ENCODE measurements at places on chromosomes 2 and 18.

GRCh38 chr2:18440141-18440661 is 120.3 kb downstream of the RDH14 start:
- DNase-seq, result no peak

DNA sequence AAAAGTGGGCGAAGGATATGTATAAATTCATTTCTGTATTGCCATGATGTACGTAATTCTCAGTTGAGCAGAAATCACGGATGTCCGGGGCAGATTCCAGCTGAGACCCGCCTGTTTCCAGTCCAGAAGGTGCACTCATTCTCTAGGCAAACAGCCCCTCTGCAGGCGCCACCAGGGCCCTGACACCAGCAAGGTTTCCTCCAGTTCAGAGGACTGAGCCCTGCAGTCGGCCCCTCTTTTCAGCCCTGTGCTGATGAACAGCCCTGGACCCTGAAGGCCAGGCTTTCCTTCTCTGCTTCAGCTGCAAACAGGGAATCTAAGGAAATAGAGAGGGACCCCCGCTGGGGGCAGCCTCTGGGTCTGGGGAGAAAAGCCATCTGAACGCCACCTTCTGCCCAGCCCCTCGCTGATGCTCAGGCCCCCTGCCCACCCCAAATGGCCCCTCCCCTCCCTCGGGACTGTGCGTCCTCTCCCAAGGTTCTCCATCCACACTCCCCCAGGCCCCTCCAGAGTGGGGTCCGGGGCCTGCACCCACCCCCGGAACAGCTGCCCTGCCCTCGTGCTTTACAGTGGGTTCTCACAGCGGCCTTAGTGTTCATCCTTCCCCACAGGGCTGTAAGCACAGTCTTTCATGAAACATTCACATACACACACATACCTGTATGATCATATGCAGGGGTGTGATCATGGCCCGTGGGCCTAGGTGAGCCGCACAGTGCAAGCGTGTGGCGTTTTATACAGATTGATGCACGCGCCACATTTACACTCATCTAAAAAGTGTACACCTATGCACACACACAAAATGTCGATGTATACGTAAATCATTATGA is 12.1 kb downstream of the COPS9 start:
- DNase-seq, result no peak

DNA sequence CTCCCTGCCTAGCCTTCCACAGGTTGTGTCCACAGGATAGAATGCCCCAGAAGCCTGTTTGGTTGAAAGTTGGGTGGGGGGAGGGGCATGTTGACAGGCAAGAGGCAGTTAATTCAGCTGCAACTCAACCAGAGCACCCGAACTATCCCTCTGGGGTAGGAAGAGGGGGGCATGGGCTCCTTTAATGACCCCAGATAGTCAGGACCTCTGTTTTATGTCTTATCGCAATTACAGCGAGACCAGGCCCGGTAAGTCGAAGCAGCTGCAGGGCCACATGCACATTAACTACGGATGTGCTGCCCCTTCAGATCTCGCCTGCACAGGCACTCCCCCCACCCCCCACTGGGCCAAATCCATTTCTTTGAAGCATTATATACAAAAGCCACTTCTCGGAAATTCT is 363.8 kb upstream of the HNRNPA3 start:
- no peak for DNase-seq

- DNase-seq, result no peak
Measured at GRCh38 chr18:27899893-27900292, 277.0 kb downstream of the CDH2 start.

GRCh38 chr2:46525522-46526155 is 46.3 kb downstream of the TMEM247 start:
- no peak for DNase-seq

- DNase-seq, result no peak
Measured at GRCh38 chr2:218569661-218570500, 1.2 kb downstream of the CNOT9 start.

DNA sequence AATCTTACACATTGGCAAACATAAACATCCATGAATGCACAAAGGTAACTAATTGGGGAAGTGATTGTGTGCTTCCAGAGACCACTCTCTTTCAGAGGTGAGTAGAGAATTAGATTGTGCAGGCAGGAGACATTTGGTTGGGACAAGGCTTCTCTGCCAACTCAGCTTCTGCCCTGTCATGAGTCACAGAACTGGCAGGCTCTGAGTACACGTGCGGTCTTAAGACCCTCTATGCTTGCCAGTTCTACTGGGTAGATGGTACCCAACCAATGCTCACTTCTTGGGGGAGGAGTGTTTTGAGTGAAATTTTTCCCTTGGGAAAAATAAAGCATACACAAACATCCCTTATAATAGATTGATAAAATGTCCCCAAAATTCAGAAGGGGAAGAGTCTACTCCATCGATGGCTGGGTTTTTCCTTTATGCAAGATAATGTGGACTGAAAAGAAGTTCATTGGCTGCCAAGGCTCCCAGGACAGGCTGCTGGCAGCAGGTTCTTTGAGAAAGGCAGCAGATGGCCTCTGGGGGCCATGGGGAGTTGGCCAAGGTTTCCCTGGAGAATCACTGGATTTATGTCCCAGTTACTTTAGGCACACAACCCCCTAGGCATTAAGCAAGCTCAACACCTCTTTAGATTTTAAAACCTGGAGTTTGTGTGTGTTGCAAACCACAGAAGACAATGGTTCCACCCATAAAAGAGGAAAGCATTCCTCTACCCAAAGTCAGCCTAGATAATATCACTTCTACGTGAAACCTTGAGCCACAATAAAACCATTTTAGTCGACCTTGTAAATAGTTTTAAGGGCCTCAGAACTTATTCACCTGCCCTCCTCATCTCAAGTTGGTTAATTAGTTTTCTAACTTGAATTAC is 417.0 kb downstream of the TXNL1 start:
- no peak for DNase-seq

GRCh38 chr2:118529908-118530599 is 317.4 kb downstream of the EN1 start:
- DNase-seq, result no peak

DNA sequence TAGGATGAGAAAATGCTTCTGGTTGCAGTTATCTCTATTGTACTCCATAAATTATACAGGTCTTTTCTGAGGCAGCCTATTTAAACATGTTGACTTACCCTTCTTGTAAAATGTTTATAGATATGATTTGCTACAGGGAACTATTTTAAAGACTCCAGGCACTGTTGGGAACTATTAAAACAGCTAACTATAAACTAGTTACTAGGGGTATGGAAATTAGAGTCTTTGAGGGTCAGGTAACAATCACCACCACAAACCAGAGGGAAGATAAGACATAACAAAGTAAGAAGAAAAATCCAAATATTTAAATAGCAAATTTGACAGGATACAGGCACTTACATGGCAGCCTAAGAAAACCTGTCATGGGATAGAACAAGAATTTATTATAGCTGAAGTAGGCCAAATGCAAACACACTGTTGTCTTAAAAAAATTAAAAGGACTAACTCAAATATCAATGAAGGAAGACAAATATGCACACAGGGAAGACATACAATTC is 251.0 kb upstream of the CWC22 start:
- DNase-seq, result no peak

DNA sequence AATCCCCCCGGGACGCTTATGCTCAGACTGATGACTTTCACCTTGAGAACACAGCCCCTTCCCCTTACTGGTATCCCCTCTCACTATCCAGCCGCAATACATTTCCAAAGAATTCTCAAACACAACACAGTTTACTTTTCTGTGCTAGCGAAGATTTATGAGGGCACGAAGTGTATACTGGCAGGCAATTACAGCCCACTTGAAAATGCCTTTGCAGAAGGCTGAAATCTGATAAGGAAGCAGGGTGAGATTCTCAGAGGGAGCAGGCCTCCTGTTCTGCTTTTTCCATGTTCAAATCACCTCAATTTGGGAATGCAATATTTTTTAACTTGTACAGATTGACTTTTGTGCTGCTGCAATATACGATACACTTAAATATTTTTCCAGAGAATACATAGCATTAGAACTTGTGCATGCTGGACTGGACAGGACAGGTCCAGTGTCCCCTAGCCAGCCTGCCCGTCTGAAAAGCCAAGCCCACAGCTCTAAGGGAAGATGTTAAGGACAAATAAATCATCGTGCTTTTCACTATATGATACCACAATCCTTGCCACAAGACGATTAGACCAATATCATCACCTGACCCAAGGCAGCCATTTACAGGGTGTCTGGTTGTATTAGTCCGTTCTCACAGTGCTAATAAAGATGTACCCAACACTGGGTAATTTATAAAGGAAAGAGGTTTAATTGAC is 262.1 kb downstream of the EPHA4 start:
- DNase-seq, result no peak

GRCh38 chr18:59744271-59744721 is 47.1 kb upstream of the CCBE1 start:
- no peak for DNase-seq

DNA sequence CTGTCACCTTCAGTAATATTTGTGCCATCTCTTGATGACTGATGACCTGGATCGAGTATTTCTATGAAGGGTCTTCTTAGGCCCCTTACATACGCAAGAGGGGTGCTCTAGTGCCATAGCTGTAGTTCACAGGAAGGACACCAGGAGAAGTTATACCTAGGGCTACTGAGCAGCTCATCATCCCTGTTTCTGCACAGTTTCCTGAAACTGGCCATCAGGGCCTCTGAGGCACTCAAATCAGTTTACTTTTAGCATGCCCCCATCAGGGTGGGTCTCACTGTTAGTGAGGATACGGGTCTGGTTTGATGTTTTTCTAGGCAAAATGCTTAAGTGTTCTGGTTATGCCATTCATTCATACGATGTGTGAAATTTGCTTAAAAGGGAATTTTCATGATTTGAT is 20.0 kb upstream of the FBLN7 start:
- no peak for DNase-seq

GRCh38 chr2:227576110-227576509 is 22.6 kb upstream of the SCYGR2 start:
- no peak for DNase-seq

DNA sequence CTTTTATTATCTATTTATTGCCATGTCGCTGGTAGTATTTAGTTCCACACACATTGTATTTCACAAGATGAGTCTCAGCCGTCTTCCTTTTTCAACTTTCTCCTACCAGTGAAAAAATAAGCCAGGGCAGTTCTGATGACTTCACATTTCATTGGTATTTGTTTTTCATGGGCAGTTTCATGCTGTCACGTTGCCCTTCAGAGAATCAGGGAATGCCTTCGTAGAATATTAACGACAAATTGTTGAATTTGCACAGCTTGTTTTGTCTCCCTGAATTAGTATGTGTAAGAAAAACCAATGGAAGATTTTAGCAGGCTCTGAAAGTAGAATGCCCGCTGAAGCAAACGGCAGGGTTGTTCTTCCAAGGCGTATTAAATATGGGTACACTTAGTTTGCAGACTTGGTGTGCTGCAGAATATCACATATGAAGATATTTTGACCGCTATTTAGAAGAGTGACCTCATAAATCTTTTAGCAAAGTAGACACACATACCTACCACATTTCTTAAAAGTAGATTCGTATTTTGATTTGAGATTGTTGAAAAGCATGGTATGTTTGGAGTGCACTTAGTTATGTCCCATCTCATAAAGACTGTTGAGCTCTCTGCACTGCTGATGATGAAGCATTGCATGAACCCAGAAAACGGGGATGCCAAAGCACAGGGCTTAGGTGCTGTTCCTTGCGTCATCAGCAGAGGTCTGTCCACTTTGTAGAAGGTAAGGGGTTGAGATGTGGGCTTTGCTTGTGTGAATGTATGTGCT is 2.9 kb downstream of the NEDD4L start:
- peak; percentile 13 for DNase-seq

DNA sequence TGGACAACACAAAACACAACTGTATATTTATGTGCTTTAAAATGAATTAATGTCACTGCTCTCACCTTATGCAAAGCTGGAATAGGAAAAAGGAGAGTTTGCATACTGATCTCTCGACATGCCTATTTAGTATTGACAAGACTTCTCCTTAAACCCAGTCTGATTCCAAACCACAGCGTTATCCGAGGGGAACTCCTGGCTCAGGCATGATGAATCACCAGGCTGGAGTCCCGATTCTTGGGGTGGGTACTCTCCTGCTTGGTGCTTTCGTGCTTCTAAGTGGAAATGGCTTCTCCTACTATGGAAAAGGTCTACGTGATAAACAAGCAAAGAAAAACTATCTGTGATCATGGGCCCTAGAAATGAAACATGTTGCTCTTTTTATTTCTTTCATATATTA is 88.9 kb upstream of the SLC35G4 start:
- no peak for DNase-seq

DNA sequence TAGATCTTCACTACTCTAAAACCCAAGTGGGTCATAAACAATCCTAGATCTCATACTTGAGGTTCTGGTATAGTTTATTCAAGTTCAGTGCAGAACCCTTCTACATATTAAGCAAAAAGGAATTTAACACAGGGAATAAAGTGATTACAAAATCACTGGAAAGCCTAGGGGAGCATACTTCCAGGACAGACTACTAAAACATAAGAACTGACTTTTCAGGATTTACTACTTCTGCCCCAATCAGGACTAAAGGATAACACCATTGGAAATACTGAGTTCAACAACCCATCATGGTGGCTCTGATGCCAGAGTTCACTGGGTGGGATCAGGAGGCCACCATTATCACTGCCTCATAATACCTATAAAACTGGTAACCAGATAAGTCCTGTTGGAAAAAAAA is 123.6 kb downstream of the DNAH7 start:
- no peak for DNase-seq

DNA sequence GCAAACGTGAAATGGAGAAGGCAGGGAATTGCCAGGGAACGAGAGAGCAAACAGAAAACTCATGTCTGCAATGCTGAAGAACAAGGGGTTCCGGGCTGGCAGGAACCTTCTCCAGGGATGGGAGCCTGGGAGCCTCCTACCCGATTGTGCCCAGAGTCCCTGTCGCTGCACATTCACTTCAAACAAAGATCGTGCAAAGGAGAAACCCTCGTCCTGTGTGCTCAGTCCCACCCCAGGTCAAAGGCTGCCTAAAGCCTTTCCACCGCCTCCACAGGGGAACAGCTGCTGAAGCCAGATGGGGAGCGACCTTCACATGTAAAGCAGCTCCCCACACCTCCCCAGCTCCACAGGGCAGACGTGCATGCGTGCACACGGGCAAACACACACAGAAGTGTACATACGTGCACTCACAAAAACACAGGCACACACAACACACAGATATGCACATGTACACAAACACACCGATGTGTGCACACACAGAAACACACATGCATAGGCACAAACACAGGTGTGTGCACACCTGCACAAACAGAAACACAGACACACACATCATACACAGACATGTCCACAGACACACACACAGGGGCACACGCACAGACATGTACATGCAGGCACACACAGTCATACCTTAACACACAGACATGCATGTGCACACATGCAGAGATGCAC is 460.1 kb upstream of the SALL3 start:
- no peak for DNase-seq

DNA sequence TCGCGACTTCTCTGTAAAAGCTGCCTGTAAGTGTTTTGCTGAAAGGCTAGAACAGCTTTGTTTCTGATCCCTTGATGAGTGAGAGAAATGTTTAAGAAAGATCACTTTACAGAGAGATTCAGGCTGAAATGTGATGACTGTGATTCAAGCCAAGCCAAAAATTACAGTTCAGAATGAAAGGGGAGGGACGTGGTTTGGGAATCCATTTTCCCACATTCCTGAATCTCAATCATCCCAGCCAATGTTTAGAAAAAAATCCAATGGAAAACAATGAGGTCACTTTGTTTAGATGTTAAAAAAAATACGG is 416.7 kb downstream of the ARHGAP15 start:
- no peak for DNase-seq

- no peak for DNase-seq
Measured at GRCh38 chr2:107738266-107738665, 88.4 kb upstream of the RGPD4 start.

GRCh38 chr2:203960811-203961210 is 24.2 kb downstream of the ICOS start:
- DNase-seq, result no peak

GRCh38 chr2:235563056-235563910 is 69.4 kb downstream of the AGAP1 start:
- DNase-seq, result no peak
